T-cell (primary cell): ENCODE measurements at places on chromosomes 3 and 15.
A peak's percentile ranks its signal among the peaks of the same experiment; 100 is the strongest.

DNA sequence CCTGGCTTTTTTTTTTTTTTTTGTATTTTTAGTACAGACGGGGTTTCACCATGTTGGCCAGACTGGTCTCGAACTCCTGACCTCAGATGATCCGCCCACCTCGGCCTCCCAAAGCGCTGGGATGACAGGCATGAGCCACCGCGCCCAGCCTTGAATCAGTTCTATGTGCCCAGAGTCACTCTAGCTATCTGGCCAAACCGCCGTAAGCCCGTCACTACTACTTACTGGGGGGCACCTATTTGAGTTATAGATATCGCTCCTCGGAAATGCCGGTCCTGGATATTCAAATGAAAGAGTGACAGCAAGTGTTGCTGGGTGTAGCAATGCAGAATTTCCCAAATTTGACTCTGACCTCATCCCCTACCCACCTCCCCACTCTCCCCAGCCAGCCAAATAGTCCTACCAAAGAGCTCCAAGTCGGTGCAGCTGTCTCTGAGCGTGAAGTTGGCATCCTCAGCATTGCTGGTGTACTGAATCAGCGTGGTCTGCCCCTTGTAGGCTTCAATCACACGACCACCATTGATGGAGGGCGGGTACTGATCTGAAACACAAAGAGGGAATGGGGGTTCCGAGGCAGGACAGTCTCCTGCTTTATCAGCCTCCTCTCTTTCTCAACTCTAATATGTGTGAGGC, 38.1 kb downstream of the MUC20 start:
- no peak overlapping the region for H3K27ac ChIP-seq
- no peaks in the 10 kb centered on the region for H3K4me1 ChIP-seq
- H3K27me3 ChIP-seq, result peaks cover 63% of the 10 kb centered on the region
- no peak for DNase-seq

DNA sequence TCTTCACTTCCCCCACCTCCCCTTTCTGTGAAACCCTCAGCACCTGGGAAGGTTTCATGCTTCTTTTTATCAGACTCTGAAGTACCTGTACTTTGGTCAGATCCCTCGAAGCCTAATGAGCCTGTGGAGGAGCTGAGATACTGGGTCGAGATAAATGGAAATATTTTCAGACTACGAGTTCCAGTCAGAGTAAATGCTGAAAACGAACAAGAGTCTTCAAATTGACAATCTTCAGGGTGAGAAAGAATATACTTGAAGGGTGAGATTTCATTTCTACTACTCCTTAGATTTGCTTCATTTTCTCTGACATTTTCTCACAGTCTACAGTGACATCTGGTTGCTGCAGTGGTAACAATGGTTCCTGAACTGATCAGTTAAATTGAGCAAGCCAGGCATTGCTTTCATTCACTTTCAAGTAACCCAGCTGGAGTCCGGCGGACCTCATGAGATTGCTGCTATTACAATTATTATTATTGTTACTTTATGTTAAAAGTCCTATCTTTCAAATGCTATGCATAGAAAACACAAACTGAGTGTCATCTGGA, 337.2 kb downstream of the VGLL3 start:
- H3K4me1 ChIP-seq, result no peaks in the 10 kb centered on the region
- no peaks in the 10 kb centered on the region for H3K27me3 ChIP-seq
- H3K36me3 ChIP-seq, result no peaks in the 10 kb centered on the region
- no peak overlapping the region for H3K4me3 ChIP-seq
- DNase-seq, result no peak
- H3K27ac ChIP-seq, result no peak overlapping the region

DNA sequence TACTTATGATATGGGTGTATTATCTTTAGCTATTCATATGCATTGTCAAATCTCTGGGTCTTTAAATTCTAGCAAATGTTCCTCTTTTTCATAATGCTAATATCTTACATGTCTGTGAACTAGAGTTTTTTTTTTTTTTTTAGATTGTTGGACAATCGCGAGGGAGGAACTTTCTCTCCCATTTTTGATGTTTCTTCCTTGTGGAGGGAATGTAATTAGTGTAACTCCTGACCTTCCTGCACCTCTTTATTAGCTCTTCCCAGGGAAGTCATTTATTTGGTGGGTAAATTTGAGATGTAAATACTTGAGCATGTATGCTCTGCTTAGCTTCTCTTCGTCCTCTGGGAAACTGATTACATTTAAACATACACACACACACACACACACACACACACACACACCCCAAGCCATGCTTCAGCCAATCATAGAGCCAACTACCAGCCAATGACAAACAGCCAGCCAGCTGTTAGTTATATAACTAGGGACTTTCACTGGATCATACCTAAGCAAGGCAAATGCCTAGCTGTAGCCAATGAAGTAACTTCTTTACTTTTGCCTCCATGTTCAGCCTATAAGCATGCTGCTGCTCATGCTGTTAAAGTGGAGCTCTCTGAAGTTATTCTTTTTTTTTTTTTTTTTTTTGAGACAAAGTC, 8.3 kb upstream of the USP8 start:
- no peak overlapping the region for H3K4me3 ChIP-seq
- H3K4me1 ChIP-seq, result no peaks in the 10 kb centered on the region
- H3K36me3 ChIP-seq, result no peaks in the 10 kb centered on the region
- H3K27ac ChIP-seq, result no peak overlapping the region
- no peak for DNase-seq
- H3K27me3 ChIP-seq, result no peaks in the 10 kb centered on the region

GRCh38 chr15:83063551-83063950, 3.5 kb downstream of the BTBD1 start:
- no peaks in the 10 kb centered on the region for H3K36me3 ChIP-seq
- H3K4me3 ChIP-seq, result no peak overlapping the region
- peaks cover 19% of the 10 kb centered on the region for H3K4me1 ChIP-seq
- H3K27ac ChIP-seq, result no peak overlapping the region
- no peak for DNase-seq
- H3K27me3 ChIP-seq, result no peaks in the 10 kb centered on the region

DNA sequence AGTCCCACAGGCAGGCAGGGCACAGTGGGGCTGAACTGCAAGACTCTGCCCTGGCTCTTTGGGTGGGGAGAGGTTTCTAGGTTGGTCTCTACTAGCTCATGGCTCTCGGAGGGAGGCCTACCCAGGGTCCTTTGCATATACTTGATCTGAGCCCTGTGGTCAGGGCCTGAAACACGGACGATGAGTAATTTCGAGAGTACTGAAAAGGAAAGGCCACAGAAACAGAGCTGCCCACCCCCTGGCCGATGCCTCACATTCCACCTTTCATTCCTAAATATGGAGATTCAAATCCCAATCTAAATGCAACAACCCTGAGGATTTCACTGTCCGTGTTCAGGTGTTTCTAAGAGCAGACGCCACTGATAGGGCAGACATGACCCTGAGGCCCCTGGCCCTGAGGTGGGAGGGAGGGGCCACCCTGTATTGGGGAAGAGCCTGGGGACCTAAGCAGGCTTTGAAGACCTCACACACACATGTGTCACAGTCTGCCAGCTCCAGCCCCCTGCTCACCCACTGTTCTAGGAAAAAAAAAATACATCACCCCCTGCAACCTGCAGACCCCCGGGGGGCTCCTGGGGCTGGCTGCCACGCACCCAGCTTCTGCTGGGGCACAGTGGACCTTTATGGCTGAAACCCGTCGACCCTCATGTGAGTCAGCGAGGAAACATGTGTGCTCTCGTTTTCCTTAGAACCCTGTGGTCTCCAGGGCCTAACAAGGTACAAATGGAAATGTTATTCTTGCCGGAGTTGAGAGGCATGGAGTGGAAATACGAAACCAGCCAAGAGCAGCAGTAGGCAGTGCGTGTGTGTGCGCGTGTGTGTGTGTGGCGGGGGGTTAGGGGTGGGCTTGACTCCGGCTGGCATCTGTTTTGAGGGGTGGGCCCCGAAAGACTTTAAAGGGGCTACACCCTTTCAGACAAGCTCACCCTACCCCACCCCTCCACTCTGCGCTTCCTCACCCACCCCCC, 112.7 kb downstream of the CHSY1 start:
- no peak overlapping the region for H3K4me3 ChIP-seq
- DNase-seq, result no peak
- no peaks in the 10 kb centered on the region for H3K36me3 ChIP-seq
- H3K27me3 ChIP-seq, result no peaks in the 10 kb centered on the region
- no peak overlapping the region for H3K27ac ChIP-seq

DNA sequence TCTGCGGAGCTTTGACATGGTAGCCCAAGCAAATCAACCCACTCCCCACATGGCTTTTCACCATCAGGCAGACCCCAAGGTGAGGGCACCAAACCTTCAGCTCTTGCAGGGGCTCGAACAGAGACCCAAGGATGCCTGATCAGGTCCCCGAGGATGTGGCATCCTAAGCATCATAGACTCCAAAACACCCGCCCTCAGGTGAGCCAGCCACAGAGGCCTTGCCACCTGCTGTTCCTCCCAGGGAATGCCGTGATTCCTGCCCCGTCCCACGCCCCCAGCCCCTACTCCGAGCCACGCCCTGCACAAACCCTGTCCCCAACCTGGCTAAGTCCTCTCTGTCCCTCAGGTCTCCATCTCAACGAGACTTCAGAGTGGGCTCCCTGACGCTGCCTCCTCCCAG, 34.7 kb upstream of the SLC41A3 start:
- DNase-seq, result no peak
- H3K27ac ChIP-seq, result no peak overlapping the region
- H3K4me3 ChIP-seq, result no peak overlapping the region
- no peaks in the 10 kb centered on the region for H3K4me1 ChIP-seq
- H3K36me3 ChIP-seq, result no peaks in the 10 kb centered on the region

GRCh38 chr3:126973814-126974213, 9.1 kb upstream of the PLXNA1 start:
- H3K27me3 ChIP-seq, result peaks cover 57% of the 10 kb centered on the region
- no peaks in the 10 kb centered on the region for H3K4me1 ChIP-seq
- no peak overlapping the region for H3K27ac ChIP-seq
- H3K4me3 ChIP-seq, result no peak overlapping the region

- DNase-seq, result no peak
- no peak overlapping the region for H3K27ac ChIP-seq
- H3K36me3 ChIP-seq, result no peaks in the 10 kb centered on the region
Measured at GRCh38 chr15:50911001-50911400, 2.5 kb downstream of the AP4E1 start.

DNA sequence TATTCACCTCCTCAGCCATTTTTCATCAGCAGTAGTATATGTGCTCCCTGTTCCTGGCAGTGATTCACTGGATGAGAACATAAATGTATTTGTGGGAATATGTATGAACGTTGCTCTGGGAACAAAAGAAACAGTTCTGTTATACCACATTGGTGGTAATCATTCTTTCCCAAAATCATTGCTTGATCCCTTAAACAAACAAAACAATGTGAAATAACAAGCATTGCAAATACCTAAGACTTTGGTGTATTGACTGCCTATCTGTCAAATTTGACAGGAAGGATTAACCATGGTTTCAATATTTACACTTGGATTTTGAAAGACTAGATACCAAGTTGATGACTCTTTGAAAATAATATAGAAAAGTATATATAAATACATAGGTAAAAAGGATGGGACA, 284.1 kb downstream of the FHIT start:
- H3K27ac ChIP-seq, result no peak overlapping the region
- H3K4me1 ChIP-seq, result no peaks in the 10 kb centered on the region
- no peak overlapping the region for H3K4me3 ChIP-seq
- no peak for DNase-seq
- no peaks in the 10 kb centered on the region for H3K36me3 ChIP-seq

- H3K4me1 ChIP-seq, result no peaks in the 10 kb centered on the region
- H3K27me3 ChIP-seq, result no peaks in the 10 kb centered on the region
- H3K27ac ChIP-seq, result no peak overlapping the region
- H3K4me3 ChIP-seq, result no peak overlapping the region
Measured at GRCh38 chr15:41703120-41703519, 42.9 kb downstream of the MGA start.

- no peak for DNase-seq
- H3K4me1 ChIP-seq, result peaks cover 24% of the 10 kb centered on the region
- H3K4me3 ChIP-seq, result no peak overlapping the region
- H3K27ac ChIP-seq, result no peak overlapping the region
- no peaks in the 10 kb centered on the region for H3K27me3 ChIP-seq
- no peaks in the 10 kb centered on the region for H3K36me3 ChIP-seq
Measured at GRCh38 chr3:72386327-72387000, 461.8 kb downstream of the SHQ1 start.

DNA sequence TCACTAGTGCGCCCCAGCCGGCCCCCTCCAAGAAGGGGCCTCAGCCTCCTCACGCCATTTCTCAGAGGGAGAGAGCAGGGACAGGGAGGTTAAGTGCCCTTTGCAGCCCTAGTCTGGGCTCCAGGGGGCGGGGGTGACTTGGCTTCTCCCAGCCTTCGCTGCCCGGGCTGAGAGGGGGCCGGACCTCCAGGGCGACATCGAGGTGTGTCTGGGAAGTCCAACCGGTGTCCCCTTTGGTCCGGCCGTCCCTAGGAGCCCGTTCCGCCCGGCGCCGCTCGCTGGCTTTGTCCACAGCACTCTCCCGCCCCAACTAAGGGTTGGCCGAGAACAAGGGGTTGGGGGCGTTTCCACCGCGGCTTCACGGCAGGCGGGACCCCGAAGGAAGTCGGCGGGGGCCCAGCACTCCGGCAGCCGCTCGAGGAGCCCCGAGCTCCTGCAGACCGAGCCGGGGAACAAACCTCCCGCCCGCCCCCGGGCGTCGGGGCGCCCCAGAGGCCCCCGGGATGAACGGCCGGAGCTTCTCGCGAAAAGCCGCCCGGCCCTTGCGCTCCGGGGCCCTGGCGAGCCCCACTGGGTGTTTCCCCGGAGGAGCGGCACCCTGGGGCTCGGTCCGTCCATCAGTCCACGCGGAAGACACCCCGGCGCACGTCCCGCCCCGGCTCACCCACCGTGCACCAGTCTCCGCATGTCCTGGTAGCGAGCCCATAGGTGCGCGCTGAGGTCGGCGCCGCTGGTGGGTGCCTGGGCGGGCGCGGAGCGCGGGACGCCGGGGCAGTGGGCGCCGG, 627 bp downstream of the NT5DC2 start:
- H3K36me3 ChIP-seq, result no peaks in the 10 kb centered on the region
- DNase-seq, result peak; percentile 13
- peaks cover 43% of the 10 kb centered on the region for H3K4me1 ChIP-seq

- H3K27ac ChIP-seq, result no peak overlapping the region
- H3K36me3 ChIP-seq, result no peaks in the 10 kb centered on the region
- H3K4me1 ChIP-seq, result no peaks in the 10 kb centered on the region
- H3K4me3 ChIP-seq, result no peak overlapping the region
Measured at GRCh38 chr15:66735909-66736305, 33.9 kb downstream of the SMAD6 start.

- no peaks in the 10 kb centered on the region for H3K4me1 ChIP-seq
- no peak for DNase-seq
- H3K27me3 ChIP-seq, result no peaks in the 10 kb centered on the region
Measured at GRCh38 chr3:29064085-29064484, 216.8 kb upstream of the RBMS3 start.
